ENCODE measurements at places on chromosomes 7 and 10. TPM values are rescaled to one million over a fixed set of nuclear protein-coding genes. Genes with fewer than 3 reads are reported as not detected.
A peak's percentile ranks its signal among the peaks of the same experiment; 100 is the strongest.

Gene TAS2R4
- total RNA-seq, result 3.3 TPM

Gene GHRHR
- total RNA-seq, result not detected

Gene SFTPD
- not detected for total RNA-seq

Gene ARHGEF35
- 18.0 TPM for total RNA-seq

Gene TMEM139
- 109 TPM for total RNA-seq

Gene PNLIPRP3
- total RNA-seq, result 0.40 TPM

Gene FAM237B
- total RNA-seq, result not detected

Gene HKDC1
- total RNA-seq, result 53.6 TPM

Gene ZNF479
- total RNA-seq, result not detected

Gene OPALIN
- total RNA-seq, result not detected

DNA sequence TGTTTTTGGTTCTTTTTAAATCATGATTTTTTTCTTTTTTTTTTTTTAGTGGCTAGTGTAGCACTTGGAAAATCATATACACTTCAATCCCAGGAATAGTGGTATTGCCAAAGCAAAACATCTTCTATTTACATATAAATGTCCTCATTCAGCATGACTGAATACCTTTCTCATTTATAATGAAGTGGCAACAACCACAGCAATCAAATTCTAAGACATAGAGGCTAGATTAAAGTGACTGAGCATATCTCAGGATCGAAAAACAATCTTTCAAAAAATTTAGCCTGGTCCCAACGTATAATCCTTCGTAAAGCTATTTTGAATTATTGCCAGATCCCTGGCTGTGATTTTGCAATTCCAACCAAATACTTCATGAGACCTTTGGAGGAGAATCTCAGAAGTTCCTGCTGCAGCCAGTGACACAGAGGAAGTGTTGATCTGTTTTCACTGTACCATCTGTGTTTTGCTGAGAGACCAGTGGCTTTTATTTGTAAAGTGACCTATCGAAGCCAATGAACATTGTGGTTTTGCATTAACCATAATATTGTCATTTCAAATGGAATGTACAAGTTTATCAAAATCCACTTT lies 29.8 kb upstream of the SP8 start:
- no peak overlapping the region for H3K27ac ChIP-seq
- DNase-seq, result no peak
- no peaks in the 10 kb centered on the region for H3K4me1 ChIP-seq
- no peak overlapping the region for H3K4me3 ChIP-seq

DNA sequence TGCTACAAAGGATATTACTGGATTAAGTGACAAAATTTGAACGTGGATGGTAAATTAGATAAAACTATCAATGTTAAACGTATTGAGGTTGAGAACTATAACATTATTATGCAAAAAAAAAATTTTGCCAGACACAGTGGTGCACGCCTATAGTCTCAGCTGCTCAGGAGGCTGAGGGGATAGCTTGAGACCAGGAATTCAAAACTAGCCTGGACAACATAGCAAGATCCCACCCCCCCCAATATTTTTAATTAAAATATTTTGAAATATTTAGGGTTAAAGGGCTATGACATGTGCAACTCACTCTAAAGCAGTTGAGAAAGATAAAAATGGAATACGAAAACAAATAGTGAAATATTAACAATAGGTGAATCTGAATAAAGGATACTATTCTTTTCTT lies 45.1 kb upstream of the ANAPC16 start:
- H3K4me3 ChIP-seq, result no peak overlapping the region
- H3K27ac ChIP-seq, result no peak overlapping the region
- H3K27me3 ChIP-seq, result no peaks in the 10 kb centered on the region
- H3K36me3 ChIP-seq, result no peaks in the 10 kb centered on the region

- no peaks in the 10 kb centered on the region for H3K27me3 ChIP-seq
- H3K27ac ChIP-seq, result peak overlapping the region; percentile 72
- no peaks in the 10 kb centered on the region for H3K4me1 ChIP-seq
- H3K36me3 ChIP-seq, result no peaks in the 10 kb centered on the region
- DNase-seq, result no peak
Observed at GRCh38 chr7:47327346-47327697, 254.6 kb downstream of the TNS3 start.

DNA sequence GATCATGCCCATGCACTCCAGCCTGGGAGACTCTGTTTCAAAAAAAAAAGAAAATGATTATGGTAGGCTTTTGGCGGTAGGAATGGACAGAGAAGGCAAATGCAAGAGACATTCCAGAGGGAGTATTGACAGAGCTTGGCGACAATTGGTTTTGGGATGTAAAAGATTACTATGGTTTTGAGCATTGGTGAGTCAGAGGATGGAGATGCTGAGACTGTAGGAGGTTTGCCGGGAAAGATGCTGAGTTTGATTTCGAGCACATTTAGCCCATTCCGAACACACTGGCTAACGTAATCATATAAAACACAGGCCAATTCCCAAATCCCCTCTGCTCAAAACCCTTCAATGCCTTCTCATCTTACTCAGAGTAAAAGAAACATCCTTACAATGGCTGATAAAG lies 161.6 kb upstream of the MKLN1 start:
- H3K36me3 ChIP-seq, result no peaks in the 10 kb centered on the region
- no peak for DNase-seq
- H3K27ac ChIP-seq, result no peak overlapping the region
- H3K4me1 ChIP-seq, result no peaks in the 10 kb centered on the region
- no peak overlapping the region for H3K4me3 ChIP-seq

GRCh38 chr10:125213541-125214282 lies 53.3 kb upstream of the CTBP2 start:
- no peaks in the 10 kb centered on the region for H3K36me3 ChIP-seq
- DNase-seq, result no peak
- no peaks in the 10 kb centered on the region for H3K27me3 ChIP-seq
- no peaks in the 10 kb centered on the region for H3K4me1 ChIP-seq

GRCh38 chr10:102682416-102682815 lies 31.8 kb downstream of the ARL3 start:
- H3K4me1 ChIP-seq, result no peaks in the 10 kb centered on the region
- no peaks in the 10 kb centered on the region for H3K27me3 ChIP-seq
- peak; percentile 46 for DNase-seq
- H3K27ac ChIP-seq, result no peak overlapping the region
- no peak overlapping the region for H3K4me3 ChIP-seq

GRCh38 chr7:29146057-29146706 lies at the start of gene CPVL:
CPVL (minus strand) TSS chr7:29146537; CDS start chr7:29121061, 25,476 bp downstream.
- H3K4me1 ChIP-seq, result peaks cover 20% of the 10 kb centered on the region
- H3K27me3 ChIP-seq, result no peaks in the 10 kb centered on the region
- H3K36me3 ChIP-seq, result no peaks in the 10 kb centered on the region
- H3K4me3 ChIP-seq, result peak within 1 kb of the TSS; percentile 22
- DNase-seq, result peak; percentile 54

GRCh38 chr10:49056356-49056755 lies 59.0 kb downstream of the VSTM4 start:
- DNase-seq, result no peak
- no peaks in the 10 kb centered on the region for H3K27me3 ChIP-seq
- no peaks in the 10 kb centered on the region for H3K4me1 ChIP-seq

GRCh38 chr10:101645659-101646058 lies 49.3 kb downstream of the FBXW4 start:
- no peaks in the 10 kb centered on the region for H3K4me1 ChIP-seq
- H3K36me3 ChIP-seq, result no peaks in the 10 kb centered on the region
- H3K27me3 ChIP-seq, result no peaks in the 10 kb centered on the region
- no peak overlapping the region for H3K27ac ChIP-seq

GRCh38 chr10:104308439-104308903 lies 29.8 kb downstream of the ITPRIP start:
- H3K4me3 ChIP-seq, result no peak overlapping the region
- H3K4me1 ChIP-seq, result peaks cover 2% of the 10 kb centered on the region
- peaks cover 9% of the 10 kb centered on the region for H3K36me3 ChIP-seq
- no peaks in the 10 kb centered on the region for H3K27me3 ChIP-seq

DNA sequence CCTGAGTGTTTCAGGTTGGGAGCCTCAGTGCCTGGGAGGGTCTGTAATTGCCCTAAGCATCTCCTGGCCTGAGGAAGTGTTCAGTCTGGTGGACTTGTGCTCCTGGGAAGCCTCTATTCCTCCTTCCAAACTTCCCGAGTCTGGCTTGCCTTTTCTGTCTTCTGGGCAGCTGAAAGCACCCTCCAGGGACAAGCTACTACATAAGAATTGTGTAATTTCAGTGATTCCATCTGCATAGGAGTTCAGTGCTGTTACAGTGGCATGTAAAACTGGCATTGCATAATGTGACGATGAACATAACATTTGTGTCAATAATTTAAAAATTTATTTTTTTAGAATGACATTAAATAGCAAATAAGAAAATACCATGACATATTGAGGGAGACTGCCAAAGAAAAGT lies 109.3 kb downstream of the AOAH start:
- H3K27ac ChIP-seq, result no peak overlapping the region
- DNase-seq, result no peak
- no peak overlapping the region for H3K4me3 ChIP-seq
- no peaks in the 10 kb centered on the region for H3K27me3 ChIP-seq
- no peaks in the 10 kb centered on the region for H3K4me1 ChIP-seq

- H3K4me3 ChIP-seq, result no peak overlapping the region
- peak; percentile 67 for DNase-seq
- peak overlapping the region; percentile 83 for H3K27ac ChIP-seq
- no peaks in the 10 kb centered on the region for H3K36me3 ChIP-seq
Observed at GRCh38 chr7:44629829-44630522, 23.5 kb downstream of the OGDH start.
